ENCODE measurements at places on chromosomes 1 and 21. TPM values are rescaled to one million over a fixed set of nuclear protein-coding genes. Genes with fewer than 3 reads are reported as not detected.

Gene LYST
- 10.4 TPM for total RNA-seq

Gene SLAMF9
- 0.28 TPM for total RNA-seq

Gene BATF3
- 6.5 TPM for total RNA-seq

Gene PLEKHN1
- 0.28 TPM for total RNA-seq

Gene KCNN3
- 0.28 TPM for total RNA-seq

Data from regular cardiac myocyte (primary cell).